ENCODE measurements at places on chromosomes 6 and 20. TPM values are rescaled to one million over a fixed set of nuclear protein-coding genes. Genes with fewer than 3 reads are reported as not detected.

TTBK1 gene
- not detected for total RNA-seq

CHRNA4 gene
- not detected for total RNA-seq

FAM209B gene
- not detected for total RNA-seq

PNPLA1 gene
- not detected for total RNA-seq

REPS1 gene
- 24.4 TPM for total RNA-seq

RNASET2 gene
- 34.4 TPM for total RNA-seq

TENT5A gene
- 48.6 TPM for total RNA-seq

NOTCH4 gene
- total RNA-seq: 0.65 TPM

TOX2 gene
- 0.97 TPM for total RNA-seq

CCDC170 gene
- total RNA-seq: 0.11 TPM

DLL1 gene
- total RNA-seq: 0.86 TPM

ECT2L gene
- total RNA-seq: not detected

KIF16B gene
- 3.9 TPM for total RNA-seq

LST1 gene
- not detected for total RNA-seq

MAS1 gene
- not detected for total RNA-seq

BICRAL gene
- 5.4 TPM for total RNA-seq

SAPCD1 gene
- total RNA-seq: not detected

BAK1 gene
- 18.8 TPM for total RNA-seq

CALHM4 gene
- total RNA-seq: not detected

ELOVL2 gene
- 0.32 TPM for total RNA-seq

CDSN gene
- not detected for total RNA-seq

GRM1 gene
- not detected for total RNA-seq

STMND1 gene
- total RNA-seq: not detected

CEP57L1 gene
- total RNA-seq: 18.1 TPM

TREML1 gene
- not detected for total RNA-seq

KCNQ5 gene
- 10.8 TPM for total RNA-seq

HCRTR2 gene
- total RNA-seq: not detected

All from GM23248 (cell line).